Fibroblast of the aortic adventitia (primary cell): ENCODE measurements at places on chromosomes 12 and 14.

GRCh38 chr12:69490920-69491643 is 20.9 kb downstream of the FRS2 start:
- DNase-seq: no peak

DNA sequence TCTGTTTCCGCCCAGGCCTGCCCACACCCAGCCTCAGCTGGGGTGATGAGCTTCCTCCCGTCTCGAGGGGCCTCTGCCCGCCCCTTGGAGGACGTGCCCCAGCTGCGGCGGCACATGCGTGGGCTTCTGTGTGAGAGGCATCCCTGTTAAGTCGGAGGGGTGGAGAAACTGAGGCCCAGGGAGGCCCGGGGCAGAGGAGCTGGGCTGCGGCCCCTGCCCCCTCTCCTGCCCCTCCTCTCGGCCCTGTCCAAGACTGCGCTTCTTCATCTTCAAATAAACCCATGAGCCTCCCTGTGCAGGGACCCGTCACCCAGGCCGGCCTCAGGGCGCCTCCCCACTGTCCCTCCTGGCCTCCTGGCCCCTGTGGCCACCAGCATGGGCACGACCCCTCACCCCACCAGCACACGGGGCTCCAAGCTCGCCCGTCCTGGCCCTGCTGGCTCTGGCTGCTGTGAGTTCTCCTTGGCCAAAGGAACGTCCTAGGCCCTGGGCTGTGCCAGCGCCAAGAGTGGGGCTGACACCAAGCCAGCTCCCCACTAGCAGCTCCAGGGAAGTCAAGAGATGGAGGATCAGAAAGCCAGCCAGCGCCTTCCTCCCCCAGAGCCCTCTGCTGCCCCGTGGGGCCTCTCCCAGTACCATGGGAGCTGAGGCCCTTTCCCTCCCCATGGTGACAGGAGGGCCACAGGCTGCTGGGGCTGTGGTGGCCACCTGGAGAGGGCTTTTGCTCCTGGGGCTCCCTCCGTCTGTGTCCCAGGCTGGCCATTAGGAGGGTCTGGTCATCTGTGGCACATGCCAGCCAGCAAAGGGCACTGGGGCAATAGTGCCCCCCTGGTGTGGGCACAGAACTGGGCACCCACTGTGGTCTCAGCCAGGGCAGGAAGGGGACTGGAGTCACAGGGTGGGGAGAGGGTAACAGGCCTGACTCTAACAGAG is 180.4 kb downstream of the KIF26A start:
- no peak for DNase-seq

- DNase-seq: peak; percentile 43
Measured at GRCh38 chr12:127516467-127516866, 750.5 kb upstream of the TMEM132C start.

- no peak for DNase-seq
Measured at GRCh38 chr14:33978892-33979612, 28.2 kb upstream of the EGLN3 start.

DNA sequence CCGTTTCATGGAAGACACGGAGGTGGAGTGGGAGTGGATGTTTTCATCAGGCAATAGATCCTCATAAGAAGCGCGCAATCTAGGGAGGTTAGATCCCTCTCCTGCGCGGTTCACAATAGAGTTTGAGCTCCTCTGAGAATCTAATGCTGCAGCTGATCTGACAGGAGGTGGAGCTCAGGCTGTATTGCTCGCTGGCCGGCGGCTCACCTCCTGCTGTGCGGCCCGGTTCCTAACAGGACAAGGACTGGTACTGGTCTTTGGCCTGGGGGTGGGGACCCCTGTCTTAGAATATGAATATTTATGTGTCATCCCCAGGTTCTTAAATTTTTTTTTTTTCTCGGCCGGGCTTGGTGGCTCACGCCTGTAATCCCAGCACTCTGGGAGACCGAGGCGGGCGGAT is 36.7 kb downstream of the PRICKLE1 start:
- DNase-seq: no peak

DNA sequence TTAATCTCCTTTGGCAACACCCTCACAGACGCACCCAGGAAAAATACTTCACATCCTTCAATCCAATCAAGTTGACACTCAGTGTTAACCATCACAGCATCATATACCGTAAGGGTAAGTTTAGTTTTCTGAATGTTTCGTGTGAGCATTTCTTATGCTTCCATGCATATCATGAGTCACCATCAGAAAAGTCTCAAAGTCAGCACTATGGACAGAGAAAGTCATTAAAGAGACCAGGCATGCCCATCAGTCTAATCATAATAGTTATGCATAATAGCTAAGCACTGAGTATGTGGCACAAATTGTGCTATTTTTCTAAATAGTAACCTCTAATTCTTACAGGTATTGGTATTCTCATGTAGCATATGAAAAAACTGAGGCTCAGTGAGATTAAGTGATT is 158.8 kb upstream of the PRMT8 start:
- DNase-seq: peak; percentile 9

GRCh38 chr12:128968668-128969067 is 115.4 kb downstream of the GLT1D1 start:
- no peak for DNase-seq

GRCh38 chr14:71398450-71398849 is 491.2 kb downstream of the PCNX1 start:
- no peak for DNase-seq

DNA sequence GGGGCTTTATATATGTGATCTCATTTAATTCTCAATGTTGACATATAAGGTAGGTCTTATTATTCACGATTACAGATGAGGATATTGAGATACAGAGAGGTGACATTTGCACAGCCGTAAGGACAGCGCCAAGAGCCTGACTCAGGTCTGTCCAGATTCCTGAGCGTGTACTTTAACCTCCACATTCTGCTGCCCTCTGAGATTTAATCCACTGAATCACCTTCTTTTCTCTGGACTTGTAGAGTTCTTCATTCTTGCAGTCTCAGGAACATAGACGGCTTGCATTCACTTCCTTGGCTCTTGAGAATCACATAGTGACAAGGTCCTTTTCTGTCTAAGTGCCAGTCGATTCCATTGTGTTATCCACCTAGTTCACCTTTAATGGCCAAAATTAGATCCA is 141.0 kb upstream of the ARHGAP5 start:
- no peak for DNase-seq

DNA sequence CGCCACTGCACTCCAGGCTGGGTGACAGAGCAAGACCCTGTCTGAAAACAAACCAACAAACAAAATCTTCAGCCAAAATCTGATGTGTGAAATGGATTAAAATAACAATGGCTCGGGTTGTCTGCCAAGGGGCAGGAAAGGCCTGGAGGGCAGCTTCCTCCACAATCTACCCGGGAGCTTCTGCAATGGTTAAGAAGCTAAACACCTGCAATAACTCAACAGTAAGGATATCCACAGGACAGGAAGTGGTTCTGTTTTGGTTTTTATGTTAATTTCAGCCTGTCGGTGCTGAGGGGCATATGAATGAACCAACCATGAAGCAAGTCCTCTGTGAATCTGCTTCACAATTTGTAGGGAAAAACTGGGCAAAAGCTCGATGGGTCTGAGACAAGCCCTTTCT is 34.4 kb downstream of the RAD52 start:
- no peak for DNase-seq

GRCh38 chr14:101402936-101403660 is 158.2 kb upstream of the DIO3 start:
- no peak for DNase-seq

DNA sequence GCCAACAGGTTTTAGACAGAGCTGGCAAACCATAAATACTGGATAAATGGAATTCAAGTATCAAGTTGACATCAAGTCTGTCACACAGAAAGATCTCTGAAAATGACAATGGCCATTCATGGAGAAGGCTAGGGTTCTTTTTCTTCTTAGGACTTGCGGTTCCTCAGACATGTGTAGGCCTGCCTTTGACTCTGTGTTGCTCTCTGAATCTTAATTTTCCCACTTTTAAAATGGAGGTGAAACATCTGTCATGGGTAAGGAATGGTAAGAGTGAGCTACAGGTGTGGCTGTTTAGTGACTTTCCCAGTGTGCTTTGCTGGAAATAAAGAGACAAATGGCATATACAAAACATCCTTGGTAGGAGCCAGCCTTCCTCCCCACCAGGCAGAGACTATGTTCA is 79.2 kb downstream of the PTCSC3 start:
- no peak for DNase-seq

- peak; percentile 59 for DNase-seq
Measured at GRCh38 chr14:55803873-55804553, 224.0 kb downstream of the KTN1 start.

DNA sequence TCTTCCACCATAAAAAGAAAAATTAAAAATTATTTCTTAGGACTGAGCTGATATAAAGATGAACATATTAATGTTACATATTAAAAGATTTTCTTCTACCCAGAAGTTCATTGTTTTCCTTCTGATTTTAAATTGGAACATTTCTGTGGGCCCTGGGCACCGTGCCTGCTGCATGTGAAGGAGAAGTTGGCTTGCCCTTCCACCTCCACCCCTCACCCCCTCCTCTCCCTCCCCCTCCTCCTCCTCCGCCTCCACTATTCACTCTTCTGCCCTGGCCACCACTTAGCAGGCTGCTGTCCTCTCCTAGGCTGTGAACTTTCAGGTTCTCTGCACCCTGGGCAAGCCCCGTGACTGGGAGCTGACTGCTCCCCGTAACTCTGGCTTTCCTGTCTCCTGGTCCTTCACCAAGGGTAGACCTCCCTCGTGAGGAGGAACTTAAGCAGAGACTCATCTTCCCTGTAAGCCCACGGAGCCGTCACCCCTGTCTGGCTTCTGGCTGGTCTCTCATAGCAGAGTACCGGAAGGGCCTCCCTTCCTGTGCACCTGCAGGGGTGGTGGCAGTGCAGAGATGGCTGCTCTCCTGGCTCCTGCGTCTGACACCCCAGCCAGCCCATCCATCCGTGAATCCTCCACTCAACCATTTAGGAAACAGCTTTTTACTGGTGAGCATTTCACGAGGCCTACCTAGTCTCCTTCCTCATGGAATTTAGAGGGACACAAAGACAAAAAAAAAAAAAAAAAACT is 12.8 kb downstream of the TUNAR start:
- DNase-seq: no peak

DNA sequence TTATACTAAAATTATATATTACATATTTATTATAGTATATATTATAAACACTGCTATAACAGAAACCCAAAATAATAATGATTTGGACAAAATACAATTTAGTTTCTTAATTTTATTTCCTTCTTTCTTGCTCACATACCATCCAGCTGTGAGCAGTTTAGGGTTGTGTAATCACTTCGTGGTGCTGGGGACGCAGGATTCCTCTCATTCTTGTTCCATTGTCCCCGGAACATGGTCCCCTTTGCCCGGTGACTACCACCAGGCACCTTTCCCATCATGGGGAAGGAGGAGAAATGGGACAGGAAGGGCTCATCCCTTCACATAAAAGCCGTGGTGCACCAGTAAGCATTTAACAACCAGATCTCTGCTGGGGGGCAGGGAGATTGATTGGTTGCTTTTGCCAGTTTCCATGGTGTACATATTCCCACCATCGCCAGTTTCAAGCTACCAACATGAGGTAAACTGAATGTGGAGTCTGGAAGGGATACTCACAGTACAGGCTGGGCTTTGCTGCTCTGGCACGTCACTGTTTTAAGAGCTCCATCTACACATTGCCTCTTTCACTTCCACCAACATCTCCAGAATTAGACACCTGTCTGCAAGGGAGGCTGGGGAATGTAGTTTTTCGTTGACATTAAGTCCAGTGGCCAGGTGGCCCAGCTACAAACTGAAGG is 191.5 kb downstream of the TMEM132C start:
- no peak for DNase-seq

- no peak for DNase-seq
Measured at GRCh38 chr12:48691826-48692487, 9.9 kb upstream of the KANSL2 start.

DNA sequence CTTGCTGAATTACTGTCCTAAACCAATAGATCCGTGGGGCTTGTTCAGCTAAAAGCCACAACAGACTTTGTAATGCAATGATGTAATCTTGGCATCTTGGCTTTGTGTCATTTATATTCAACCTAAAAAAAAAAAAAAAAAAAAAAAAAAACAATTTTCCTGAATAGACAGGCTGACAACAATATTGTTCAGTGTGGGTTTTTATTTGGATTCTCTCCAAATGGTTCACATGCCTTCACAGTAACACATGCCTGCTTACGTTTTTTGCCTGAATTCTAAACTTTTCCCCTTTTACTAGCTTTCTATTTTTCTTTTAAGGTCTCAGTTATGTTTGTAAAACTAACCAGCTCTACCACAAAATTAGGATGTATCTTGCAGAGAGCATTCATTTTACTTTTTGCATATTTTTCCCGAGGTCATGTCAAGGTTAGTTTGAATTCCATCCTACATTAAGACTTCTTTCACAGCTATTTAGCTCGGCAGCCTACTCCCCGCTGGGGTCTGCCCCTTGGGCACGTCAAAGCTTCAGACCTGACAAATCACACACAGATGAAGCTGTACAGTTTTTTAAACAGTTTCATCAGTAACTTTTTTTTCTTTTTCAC is 213.7 kb upstream of the NPAS3 start:
- DNase-seq: peak; percentile 75

DNA sequence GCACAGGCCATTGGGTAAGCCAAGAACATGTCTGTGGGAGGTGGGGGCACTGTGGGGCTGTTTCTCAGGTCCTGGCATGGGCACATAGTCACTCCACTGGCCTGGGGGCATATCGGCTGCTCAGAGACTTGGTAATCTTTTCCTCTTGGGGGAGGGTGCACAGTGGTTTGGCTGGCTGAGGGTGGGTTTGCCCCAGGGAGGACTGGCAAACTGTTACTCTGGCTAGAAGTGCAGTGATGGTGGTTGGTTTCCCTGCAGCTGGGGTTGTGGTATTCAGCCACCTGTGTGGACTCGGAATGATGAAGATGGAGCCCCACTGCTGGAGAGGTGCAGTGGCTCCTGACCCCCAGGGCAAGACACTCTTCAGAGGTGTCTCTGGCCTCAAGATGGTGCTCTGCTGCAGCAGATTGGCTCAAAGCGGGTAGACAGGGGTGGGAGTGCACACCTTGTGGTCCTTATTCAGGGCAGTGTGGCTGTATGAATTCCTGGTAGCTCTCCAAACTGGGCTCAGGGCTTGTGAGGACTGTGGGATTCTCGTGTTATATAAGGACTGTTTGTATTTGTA is 74.1 kb upstream of the DDHD1 start:
- no peak for DNase-seq

DNA sequence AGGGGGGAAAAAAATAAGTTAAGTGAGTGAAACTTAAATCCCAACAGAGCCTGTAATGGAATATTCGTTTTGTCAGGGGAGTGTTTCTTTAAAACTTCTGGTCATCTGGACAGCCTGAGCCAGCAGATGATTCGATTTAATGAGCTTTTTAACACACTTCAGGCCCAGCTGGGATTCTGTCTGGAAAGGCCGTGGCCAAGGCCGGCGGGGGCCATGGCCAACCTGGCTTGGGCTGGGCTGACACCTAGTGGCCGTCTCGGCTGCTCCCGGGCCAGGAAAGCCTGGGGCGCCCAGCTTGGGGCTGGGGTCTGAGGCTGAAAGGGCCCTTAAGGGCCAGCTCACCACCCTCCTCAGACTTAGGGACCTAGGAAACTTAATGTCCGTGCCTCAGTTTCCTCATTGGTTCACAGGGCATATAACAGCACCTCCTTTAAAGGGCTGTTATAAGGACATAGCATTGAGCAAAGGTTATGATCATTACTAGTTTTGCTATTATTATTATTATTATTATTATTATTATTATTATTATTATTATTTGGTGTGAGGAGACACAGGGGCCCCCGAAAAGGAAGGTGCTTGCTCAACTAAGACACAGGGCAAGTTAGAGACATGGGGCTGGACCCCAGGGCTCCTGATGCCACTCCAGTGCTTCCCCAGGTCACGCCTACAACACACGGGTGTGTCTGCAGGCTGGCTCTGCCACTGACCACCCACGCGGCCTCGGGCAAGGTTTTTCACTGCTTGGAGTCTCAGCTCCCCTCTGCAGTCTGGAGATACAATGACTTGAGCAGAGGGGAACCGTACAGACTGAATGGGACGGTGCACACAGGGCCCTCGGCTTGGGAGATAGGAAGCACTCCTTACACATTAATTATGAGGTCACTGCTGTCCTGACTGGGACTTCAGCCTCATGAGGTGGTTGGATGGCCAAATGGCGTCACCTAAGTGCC is 84.0 kb downstream of the SYNE3 start:
- peak; percentile 14 for DNase-seq
